GM23338 (cell line): ENCODE measurements at places on chromosomes 6 and 20.

GRCh38 chr6:41967312-41968287, 26.0 kb upstream of the CCND3 start:
- no peaks in the 10 kb centered on the region for H3K27me3 ChIP-seq
- H3K27ac ChIP-seq = peak overlapping the region; percentile 77
- no peaks in the 10 kb centered on the region for H3K36me3 ChIP-seq
- no peak overlapping the region for H3K4me3 ChIP-seq

GRCh38 chr6:29671026-29671425, 9.9 kb downstream of the ZFP57 start:
- no peak for DNase-seq
- H3K27ac ChIP-seq = no peak overlapping the region
- H3K27me3 ChIP-seq = no peaks in the 10 kb centered on the region
- no peak overlapping the region for H3K4me3 ChIP-seq

- H3K4me1 ChIP-seq = peaks cover 14% of the 10 kb centered on the region
- H3K4me3 ChIP-seq = no peak overlapping the region
- no peak overlapping the region for H3K27ac ChIP-seq
- H3K27me3 ChIP-seq = no peaks in the 10 kb centered on the region
These were observed 453.5 kb upstream of the SULF2 start for GRCh38 chr20:48238781-48239180.

GRCh38 chr6:91340896-91341395, 754.1 kb upstream of the MAP3K7 start:
- no peak overlapping the region for H3K27ac ChIP-seq
- H3K4me1 ChIP-seq = peaks cover 12% of the 10 kb centered on the region
- H3K4me3 ChIP-seq = peak overlapping the region; percentile 30
- no peaks in the 10 kb centered on the region for H3K36me3 ChIP-seq
- peak; percentile 11 for DNase-seq

- no peak overlapping the region for H3K4me3 ChIP-seq
- no peak for DNase-seq
- no peaks in the 10 kb centered on the region for H3K4me1 ChIP-seq
- H3K27ac ChIP-seq = no peak overlapping the region
These were observed 129.5 kb upstream of the SSTR4 start for GRCh38 chr20:22905658-22906057.

DNA sequence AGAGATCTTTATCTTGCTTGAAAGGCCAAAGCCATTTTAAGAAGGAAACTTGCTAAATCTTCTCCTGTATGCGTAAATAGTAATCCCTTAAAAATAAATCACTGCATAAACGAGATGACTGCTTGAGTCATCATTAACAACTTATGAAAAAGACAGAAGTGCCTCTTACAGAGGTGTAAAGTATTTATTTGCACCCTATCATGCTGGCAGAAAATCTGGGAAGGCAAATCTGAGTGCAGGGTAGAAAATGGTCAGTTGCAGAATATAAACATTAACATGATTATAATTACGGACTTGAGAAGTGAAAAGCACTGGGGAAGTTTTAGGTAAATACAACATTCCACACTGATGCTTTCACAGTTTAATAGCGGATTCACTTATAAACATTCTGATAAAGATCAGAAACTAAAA, 67.5 kb upstream of the FBXO30 start:
- no peak for DNase-seq
- no peaks in the 10 kb centered on the region for H3K36me3 ChIP-seq
- no peak overlapping the region for H3K4me3 ChIP-seq
- H3K27me3 ChIP-seq = no peaks in the 10 kb centered on the region
- no peak overlapping the region for H3K27ac ChIP-seq

DNA sequence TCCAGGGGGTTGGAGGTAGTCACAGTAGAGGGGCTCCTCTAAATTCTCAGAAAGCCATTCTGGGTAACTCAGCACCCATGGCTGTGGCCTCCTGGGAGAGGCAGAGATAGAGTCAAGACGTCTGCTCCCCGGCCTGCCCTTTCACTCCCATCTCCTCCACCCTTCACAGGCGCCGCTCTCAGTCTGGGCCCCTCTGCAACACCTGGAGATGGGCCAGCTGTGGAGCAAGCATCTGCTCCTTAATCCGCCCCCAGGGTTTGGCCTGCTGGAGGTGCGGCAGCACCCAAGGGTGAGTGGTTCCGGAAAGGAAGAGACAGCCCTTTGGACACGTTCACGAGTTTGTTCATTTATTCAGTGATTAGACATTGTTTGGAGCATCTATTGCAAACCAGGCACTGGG, 271.3 kb downstream of the BMP7 start:
- H3K4me3 ChIP-seq = no peak overlapping the region
- H3K27me3 ChIP-seq = no peaks in the 10 kb centered on the region
- no peaks in the 10 kb centered on the region for H3K36me3 ChIP-seq

- H3K4me1 ChIP-seq = peaks cover 12% of the 10 kb centered on the region; the same call in 1 of the 2 replicates
- no peak overlapping the region for H3K4me3 ChIP-seq
- DNase-seq = no peak
- no peaks in the 10 kb centered on the region for H3K27me3 ChIP-seq
These were observed 69.4 kb downstream of the CPNE5 start for GRCh38 chr6:36769676-36770499.

- no peaks in the 10 kb centered on the region for H3K36me3 ChIP-seq
- H3K27ac ChIP-seq = no peak overlapping the region
- no peaks in the 10 kb centered on the region; the same call in 1 of the 2 replicates for H3K4me1 ChIP-seq
- H3K27me3 ChIP-seq = no peaks in the 10 kb centered on the region
- no peak overlapping the region for H3K4me3 ChIP-seq
These were observed 28.4 kb upstream of the APMAP start for GRCh38 chr20:25020901-25021301.

DNA sequence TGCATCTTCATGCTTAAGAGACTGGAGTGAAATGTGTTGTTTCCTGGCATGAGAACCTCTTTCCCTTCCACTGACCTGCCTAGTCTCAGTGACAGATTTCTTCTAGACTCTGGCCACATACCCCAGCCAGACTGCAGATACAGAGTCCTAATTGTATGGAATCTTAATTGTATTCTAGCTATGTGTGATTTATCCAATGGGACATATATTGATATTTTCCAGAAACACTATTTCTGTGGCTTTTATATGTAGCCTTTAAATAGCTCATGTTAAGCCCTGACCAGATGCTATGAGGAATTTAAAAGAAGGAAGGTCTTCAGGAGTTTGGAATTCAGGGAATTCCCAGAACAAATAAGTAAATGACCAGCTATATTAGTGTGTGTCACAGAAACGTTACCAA, 99.0 kb downstream of the FIG4 start:
- peaks cover 27% of the 10 kb centered on the region for H3K4me1 ChIP-seq
- H3K4me3 ChIP-seq = no peak overlapping the region
- peak; percentile 42 for DNase-seq
- no peaks in the 10 kb centered on the region for H3K36me3 ChIP-seq
- no peak overlapping the region for H3K27ac ChIP-seq
- no peaks in the 10 kb centered on the region for H3K27me3 ChIP-seq

- no peak for DNase-seq
- no peak overlapping the region for H3K4me3 ChIP-seq
- peaks cover 20% of the 10 kb centered on the region for H3K4me1 ChIP-seq
- no peaks in the 10 kb centered on the region for H3K36me3 ChIP-seq
These were observed 248.3 kb downstream of the GMPR start for GRCh38 chr6:16486661-16487060.

- no peak overlapping the region for H3K27ac ChIP-seq
- no peaks in the 10 kb centered on the region for H3K36me3 ChIP-seq
- H3K4me3 ChIP-seq = no peak overlapping the region
- DNase-seq = no peak
- H3K27me3 ChIP-seq = no peaks in the 10 kb centered on the region
- no peaks in the 10 kb centered on the region for H3K4me1 ChIP-seq
These were observed 580.7 kb downstream of the MAFB start for GRCh38 chr20:40108321-40108720.

GRCh38 chr6:788058-788457, 95.1 kb upstream of the EXOC2 start:
- no peak for DNase-seq
- no peaks in the 10 kb centered on the region for H3K36me3 ChIP-seq
- no peaks in the 10 kb centered on the region for H3K27me3 ChIP-seq
- no peak overlapping the region for H3K27ac ChIP-seq

GRCh38 chr20:53574259-53574789, 19.3 kb downstream of the ZNF217 start:
- no peak overlapping the region for H3K4me3 ChIP-seq
- H3K36me3 ChIP-seq = peaks cover 76% of the 10 kb centered on the region
- no peaks in the 10 kb centered on the region for H3K27me3 ChIP-seq
- peak overlapping the region; percentile 34; the same call in 1 of the 2 replicates for H3K27ac ChIP-seq
- no peak for DNase-seq

DNA sequence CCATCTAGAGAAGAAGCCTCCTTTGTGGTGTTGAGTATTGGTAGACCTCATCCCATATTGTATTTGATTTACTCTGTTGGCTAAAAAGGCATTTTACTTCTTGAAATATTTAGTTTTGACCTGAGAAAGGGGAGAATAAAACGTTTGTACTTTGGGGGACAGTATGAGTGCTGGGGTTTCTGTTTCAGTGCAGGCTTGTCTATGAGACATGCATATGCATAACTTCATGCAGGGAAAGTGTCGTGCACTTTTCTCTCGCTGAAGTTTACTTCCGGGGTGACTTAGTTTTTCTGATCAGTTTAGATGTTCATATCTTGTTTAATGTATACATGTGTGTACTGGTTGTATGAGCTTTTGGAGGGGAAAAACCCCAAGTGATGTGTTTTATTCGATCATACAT, 59.5 kb downstream of the UTRN start:
- H3K27me3 ChIP-seq = no peaks in the 10 kb centered on the region
- DNase-seq = no peak
- H3K4me1 ChIP-seq = peaks cover 21% of the 10 kb centered on the region
- H3K4me3 ChIP-seq = no peak overlapping the region
- H3K36me3 ChIP-seq = no peaks in the 10 kb centered on the region

DNA sequence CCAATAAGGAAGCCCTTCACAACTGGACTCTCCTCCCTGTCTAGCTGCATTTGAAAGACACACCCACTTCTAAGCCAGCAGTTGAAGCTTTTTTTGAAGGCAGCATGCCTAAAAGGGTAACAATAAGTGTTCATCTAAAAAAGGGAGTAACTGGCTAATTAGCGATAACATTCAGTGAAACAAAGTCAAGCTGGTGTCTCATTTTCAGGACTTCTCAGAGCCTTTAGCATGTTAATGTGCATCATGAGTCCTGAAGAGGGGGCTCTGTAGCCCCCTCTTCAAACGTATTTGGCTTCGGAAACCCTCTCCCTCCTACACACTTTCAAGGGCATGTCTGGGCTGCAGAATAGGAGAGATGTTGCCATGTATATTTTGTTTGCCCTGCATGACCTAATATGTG, 28.1 kb downstream of the SLC22A23 start:
- no peaks in the 10 kb centered on the region for H3K36me3 ChIP-seq
- no peak for DNase-seq
- no peak overlapping the region for H3K27ac ChIP-seq
- peaks cover 59% of the 10 kb centered on the region for H3K4me1 ChIP-seq
- no peaks in the 10 kb centered on the region for H3K27me3 ChIP-seq

DNA sequence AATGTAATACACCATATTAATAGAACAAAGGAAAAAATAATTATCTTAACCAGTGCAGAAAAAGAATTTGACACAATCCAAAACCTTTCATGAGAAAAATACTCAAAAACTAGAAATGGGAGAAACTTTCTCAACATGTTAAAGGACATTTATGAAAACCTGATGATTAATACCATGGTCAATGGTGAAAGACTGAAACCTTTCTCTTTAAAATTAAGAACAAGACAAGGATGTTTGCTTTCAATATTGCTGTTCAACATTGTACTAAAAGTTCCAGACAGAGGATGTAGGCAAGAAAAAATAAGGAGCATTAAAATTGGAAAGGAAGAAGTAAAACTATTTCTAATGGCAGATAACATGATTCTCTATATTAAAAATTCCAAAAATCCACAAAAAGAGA, 981.3 kb upstream of the FLRT3 start:
- H3K27me3 ChIP-seq = no peaks in the 10 kb centered on the region
- no peak overlapping the region for H3K27ac ChIP-seq
- no peak for DNase-seq
- H3K4me3 ChIP-seq = no peak overlapping the region
- no peaks in the 10 kb centered on the region for H3K36me3 ChIP-seq

DNA sequence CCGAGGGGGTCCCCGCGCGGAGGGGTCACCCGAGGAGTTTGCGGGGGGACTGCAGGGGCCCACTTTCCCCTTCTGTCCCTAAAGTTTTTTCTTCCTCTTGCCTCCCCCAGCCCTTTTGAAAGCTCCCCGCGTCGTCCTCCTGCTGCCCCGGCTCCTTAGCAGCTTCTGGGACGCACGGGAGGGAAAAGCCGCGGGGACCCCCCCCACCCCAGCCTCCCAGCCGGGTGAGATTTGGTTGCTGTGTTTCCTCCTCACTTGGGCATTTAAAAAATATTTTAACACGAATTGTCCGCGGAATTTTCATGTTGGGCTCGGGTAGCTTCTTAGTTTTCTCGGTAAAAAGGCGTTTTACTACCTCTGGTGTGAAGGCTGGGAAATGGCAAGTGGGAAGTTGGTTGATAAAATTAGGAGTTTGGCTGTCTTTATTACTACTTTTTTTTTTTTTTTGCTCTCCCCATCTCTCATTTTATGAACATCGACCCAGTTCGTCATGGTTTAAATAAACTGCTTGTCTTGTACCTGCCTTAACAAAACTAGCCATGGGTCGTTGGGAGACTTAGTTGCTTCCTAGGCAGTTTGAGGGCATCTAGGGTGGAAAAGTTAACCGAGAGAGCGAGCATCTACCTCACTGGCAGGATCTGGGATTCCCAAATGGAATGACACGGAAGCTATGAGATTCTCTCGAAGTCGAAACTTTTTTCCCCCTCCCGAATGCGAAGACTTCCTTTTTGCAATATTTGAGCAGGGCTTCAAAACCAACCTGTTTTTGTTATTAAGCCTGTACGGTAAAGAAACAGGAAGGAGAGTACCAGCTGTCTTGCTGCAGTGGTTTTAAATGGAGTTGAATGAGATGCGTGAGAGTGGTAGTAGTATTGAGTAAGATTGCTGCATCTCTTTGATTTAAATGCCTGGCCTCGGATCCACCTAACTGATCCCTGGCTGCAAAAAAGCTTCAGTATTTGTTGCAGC, 868 bp downstream of the NCOA3 start:
- no peaks in the 10 kb centered on the region for H3K36me3 ChIP-seq
- peak; percentile 44 for DNase-seq

DNA sequence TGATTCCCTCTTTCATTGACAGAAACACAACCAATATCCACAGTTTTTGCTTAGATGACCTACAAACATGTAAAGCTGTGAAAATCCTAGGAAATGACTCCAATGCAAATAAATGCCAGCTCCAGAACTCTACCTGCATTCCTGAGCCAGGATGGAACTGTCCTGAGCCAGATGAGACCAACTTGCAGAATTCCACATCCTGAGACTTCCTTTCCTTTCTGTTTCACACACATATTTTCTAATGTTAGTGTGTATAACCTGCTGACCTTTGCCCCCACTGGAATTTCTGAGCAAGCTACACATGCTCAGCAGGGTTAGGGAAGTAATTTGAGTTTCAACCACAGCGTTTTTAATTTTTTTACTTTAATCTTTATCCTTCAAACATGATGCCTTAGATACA, 69.6 kb upstream of the ADGRF1 start:
- H3K4me3 ChIP-seq = no peak overlapping the region
- H3K36me3 ChIP-seq = no peaks in the 10 kb centered on the region
- peak; percentile 51 for DNase-seq
- H3K27me3 ChIP-seq = no peaks in the 10 kb centered on the region

GRCh38 chr6:104632588-104632987, 227.1 kb downstream of the HACE1 start:
- no peaks in the 10 kb centered on the region for H3K27me3 ChIP-seq
- peaks cover 19% of the 10 kb centered on the region for H3K4me1 ChIP-seq
- no peak overlapping the region for H3K27ac ChIP-seq
